ENCODE measurements at places on chromosomes 1 and 21. TPM values are rescaled to one million over a fixed set of nuclear protein-coding genes. Genes with fewer than 3 reads are reported as not detected.

Gene OR2L3
- total RNA-seq, result not detected

Gene TIE1
- total RNA-seq, result 59.4 TPM

Gene PPIAL4G
- 0.20 TPM for total RNA-seq

Gene RSPH1
- 0.84 TPM for total RNA-seq

Gene MYOC
- 0.69 TPM for total RNA-seq

Gene MYCBP
- 12.9 TPM for total RNA-seq

Gene CTSK
- 35.5 TPM for total RNA-seq

Gene SLAMF9
- total RNA-seq, result not detected

Gene CCDC185
- not detected for total RNA-seq

Gene PTPN7
- 7.3 TPM for total RNA-seq

DNA sequence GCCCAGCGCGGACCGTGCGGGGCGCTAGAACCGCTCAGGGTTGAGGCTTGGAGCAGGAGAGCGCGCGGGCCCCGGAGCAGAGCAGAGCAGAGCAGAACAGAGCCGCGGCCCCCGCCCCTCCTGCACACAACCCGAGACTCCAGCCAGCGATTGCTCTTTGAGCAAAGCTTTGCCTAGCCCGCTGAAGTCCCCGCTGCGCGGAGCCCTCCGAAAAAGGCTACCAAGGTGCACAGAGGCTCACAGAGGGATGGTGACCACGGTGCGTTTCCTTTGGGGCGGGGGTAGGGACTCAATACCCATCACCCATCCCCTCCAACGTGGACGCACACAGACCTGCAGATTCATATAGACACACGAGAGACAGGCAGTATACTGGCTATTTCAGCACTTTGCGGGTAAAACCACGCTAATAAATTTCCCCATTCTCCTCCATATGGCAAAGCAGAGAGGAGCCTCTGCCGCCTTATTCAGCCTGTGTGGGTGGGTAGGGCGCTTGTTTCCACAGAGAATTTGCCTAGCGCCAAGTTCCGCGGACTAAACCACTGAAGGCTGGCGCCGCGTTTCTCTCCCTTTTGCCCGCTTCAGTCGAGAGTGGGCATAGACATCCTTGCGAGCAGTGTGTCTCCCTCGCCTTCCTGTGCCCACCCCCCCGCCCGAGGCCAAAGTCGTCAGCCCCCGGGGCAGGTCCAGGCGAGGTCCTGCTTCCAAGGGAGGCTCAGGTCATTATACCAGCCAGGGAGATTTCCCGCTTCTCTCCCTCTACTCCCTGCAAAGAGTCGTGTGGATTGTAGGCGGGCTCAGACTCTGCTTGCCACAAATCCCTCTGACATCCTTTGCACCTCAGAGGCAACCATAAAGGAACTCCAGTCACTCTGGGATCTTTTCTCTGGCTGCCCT, 8.5 kb downstream of the HLX start:
- DNase-seq, result no peak
- no peak overlapping the region for H3K4me3 ChIP-seq
- no peak overlapping the region for H3K27ac ChIP-seq

- peaks cover 14% of the 10 kb centered on the region for H3K4me1 ChIP-seq
- DNase-seq, result no peak
- no peaks in the 10 kb centered on the region for H3K36me3 ChIP-seq
- H3K27me3 ChIP-seq, result no peaks in the 10 kb centered on the region
- no peak overlapping the region for H3K27ac ChIP-seq
Measured at GRCh38 chr1:210301615-210302000, 27.1 kb upstream of the HHAT start.

GRCh38 chr21:46429754-46430681, 28.7 kb upstream of the DIP2A start:
- H3K27ac ChIP-seq, result no peak overlapping the region
- DNase-seq, result no peak
- H3K36me3 ChIP-seq, result peaks cover 36% of the 10 kb centered on the region

DNA sequence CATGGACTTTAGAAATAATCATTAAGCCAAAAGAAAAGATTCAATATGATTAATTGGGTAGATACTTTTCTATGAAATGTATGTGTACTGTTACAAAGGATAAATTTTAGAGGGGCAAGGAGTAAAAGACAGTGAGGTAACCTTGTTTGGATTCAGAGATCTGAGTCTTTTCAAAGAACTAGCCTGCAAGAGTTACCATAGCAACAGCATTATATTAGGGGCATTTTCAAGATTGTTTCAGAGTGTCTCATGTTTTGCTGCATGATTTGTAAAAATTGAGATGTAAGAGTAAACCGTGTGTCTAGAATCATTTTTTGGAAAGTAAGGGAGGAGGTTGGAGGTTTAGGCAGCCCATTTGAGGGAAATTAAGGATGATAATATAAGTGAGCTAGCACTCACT, 70.6 kb upstream of the KIAA1614 start:
- no peak overlapping the region for H3K27ac ChIP-seq
- DNase-seq, result no peak
- H3K27me3 ChIP-seq, result no peaks in the 10 kb centered on the region
- H3K36me3 ChIP-seq, result peaks cover 4% of the 10 kb centered on the region
- H3K4me1 ChIP-seq, result no peaks in the 10 kb centered on the region
- H3K4me3 ChIP-seq, result no peak overlapping the region

- peaks cover 8% of the 10 kb centered on the region for H3K36me3 ChIP-seq
- H3K4me3 ChIP-seq, result no peak overlapping the region
- H3K4me1 ChIP-seq, result peaks cover 4% of the 10 kb centered on the region
Measured at GRCh38 chr1:15046487-15047165, 106.9 kb upstream of the TMEM51 start.

DNA sequence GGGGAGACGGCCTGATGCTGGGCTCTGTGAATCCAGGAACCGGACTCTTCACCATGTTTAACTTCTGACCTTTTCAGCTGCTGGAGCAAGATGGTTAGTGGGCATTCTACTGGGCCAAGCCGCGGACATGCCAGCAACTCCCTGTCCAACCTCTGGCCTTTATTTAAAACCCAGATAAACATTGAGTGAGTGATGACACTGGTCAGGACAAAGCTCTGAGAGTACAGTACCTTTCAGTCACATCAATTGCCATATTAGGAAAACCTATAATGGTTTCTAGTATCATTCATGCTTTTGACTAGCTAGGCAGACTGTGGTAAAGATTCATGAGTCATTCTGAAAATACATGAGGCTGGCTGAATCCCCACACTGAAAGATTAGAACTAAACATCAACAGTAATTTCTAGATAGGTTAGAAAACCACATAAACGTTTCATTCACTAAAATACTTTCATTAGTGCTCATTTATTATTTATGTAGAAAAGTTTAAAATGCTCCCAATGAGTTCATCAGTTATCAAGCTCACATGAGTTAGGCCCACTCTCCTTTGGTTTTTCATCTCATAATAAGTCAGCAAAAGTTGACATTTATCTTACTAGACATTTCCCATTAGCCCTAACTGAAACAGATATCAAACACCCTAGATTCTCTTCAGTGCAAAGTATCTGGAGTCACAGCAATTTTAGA, 7.1 kb upstream of the ACTA1 start:
- no peaks in the 10 kb centered on the region for H3K27me3 ChIP-seq
- H3K4me1 ChIP-seq, result no peaks in the 10 kb centered on the region
- no peak overlapping the region for H3K27ac ChIP-seq

GRCh38 chr1:209513226-209513625, 70.3 kb upstream of the CAMK1G start:
- H3K36me3 ChIP-seq, result no peaks in the 10 kb centered on the region
- H3K4me3 ChIP-seq, result no peak overlapping the region
- H3K4me1 ChIP-seq, result no peaks in the 10 kb centered on the region
- no peak for DNase-seq
- no peaks in the 10 kb centered on the region for H3K27me3 ChIP-seq

DNA sequence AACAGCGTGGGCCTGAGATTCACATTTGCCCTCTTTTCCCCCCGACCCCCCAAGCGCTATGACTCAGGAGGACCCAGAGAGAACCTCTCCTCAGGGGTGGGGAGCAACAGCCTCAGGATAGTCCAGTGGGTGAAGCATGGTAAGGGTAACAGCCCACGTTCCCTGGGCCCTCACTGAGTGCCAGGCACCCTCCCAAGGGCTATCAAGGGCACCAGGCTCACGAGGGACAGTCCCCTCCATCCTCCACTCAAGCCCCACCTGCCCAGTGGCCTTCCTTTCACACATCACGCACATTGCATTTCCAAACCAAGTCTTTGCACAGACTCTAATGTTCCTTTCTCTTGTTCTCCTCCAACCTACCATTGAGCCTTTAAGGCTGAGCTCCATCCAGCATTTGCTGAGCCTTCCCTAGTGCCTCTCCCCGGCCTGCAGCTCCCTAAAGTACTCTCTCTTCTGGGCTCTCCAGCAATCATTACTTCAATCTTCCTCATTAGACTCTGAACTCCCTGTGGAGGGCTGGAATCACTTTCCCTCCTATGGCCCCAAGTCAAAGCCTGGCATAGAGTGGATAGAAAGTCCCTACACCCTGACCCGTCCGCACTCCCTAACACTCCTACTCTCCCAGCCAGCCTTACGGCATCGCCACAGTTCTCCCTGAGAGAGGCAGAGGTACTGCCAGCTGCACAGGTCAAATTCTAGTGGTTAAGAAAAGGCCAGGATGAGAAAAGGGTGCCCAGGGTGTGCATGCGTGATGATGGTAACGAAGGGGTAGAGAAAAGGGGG, 1.0 kb downstream of the AKR7A2 start:
- peaks cover 26% of the 10 kb centered on the region for H3K36me3 ChIP-seq
- H3K27ac ChIP-seq, result no peak overlapping the region
- H3K27me3 ChIP-seq, result no peaks in the 10 kb centered on the region
- peak overlapping the region; percentile 97 for H3K4me3 ChIP-seq
- DNase-seq, result no peak
- H3K4me1 ChIP-seq, result peaks cover 15% of the 10 kb centered on the region

DNA sequence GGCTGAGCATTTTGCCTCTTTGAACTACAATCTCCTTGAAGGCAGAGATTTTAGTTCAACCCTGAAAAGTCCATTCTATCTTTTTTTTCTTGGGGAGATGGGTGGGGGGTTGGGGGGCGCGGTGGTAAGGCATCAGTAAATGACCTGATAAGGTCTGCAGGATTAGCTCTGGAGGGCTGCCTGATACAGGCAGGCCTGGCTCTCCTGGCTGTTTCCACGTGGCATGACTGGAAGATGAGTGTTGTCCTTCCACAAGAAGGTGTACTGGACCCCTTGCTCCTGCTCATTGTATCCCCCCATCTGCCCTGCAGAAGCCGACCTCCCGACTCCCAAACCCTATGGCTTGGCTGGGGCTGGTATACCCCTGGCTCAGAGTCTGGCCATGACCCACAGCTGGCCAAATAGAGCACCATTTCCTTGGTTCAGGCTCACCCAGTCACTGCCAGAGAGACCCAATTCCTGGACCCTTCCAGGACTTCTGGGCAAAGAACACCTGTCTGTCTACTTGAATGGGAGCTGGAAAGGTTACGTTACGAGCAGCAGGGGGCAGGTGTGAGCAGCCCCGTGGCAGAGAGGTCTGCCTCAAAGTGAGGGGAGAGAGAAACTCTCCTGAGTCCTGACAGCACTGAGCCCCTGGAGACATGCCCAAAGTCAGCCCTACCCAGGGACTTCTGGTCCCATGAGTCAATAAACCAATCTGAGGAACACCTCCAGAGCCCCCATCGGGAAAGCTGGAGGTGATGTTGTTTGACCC, 17.0 kb downstream of the DHRS3 start:
- DNase-seq, result no peak
- H3K4me3 ChIP-seq, result no peak overlapping the region
- no peaks in the 10 kb centered on the region for H3K27me3 ChIP-seq
- H3K27ac ChIP-seq, result peak overlapping the region; percentile 13
- peaks cover 87% of the 10 kb centered on the region for H3K4me1 ChIP-seq
- H3K36me3 ChIP-seq, result no peaks in the 10 kb centered on the region

- H3K36me3 ChIP-seq, result no peaks in the 10 kb centered on the region
- DNase-seq, result no peak
- no peak overlapping the region for H3K27ac ChIP-seq
- no peaks in the 10 kb centered on the region for H3K27me3 ChIP-seq
Measured at GRCh38 chr1:145696630-145696960, 10.6 kb downstream of the PDZK1 start.

DNA sequence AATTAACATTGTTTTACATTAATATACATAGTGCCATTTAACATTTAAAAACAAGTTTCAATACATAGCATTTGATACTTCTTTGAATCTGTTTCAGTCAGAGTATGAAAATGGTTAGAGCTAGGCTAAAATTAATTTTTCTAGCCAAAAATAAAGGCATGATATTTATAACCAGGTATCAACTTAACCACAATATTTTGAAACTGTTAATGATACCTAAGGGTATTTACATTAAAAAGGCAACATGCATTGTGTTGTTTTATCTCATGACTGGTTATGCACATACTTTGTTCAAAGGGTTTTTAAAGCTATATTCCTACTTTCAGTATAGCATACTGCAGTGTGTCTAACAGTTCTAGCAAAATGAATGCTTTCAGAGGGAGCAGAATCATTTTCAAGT, 130.0 kb downstream of the HS2ST1 start:
- H3K36me3 ChIP-seq, result no peaks in the 10 kb centered on the region
- DNase-seq, result no peak
- H3K4me3 ChIP-seq, result no peak overlapping the region
- no peak overlapping the region for H3K27ac ChIP-seq

DNA sequence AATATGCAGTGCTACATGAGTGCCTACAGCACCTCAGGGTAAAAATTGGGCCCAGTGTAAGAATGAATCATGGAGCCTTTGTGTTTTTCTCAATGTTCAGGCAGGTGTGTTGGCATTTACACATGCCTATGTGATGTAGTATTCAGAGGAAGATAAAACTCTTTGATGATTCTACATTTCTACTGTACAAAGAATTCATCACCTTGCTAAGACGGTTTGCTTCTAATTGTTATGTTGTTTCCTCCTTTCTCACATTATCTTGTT, 867.3 kb downstream of the TTLL7 start:
- H3K36me3 ChIP-seq, result no peaks in the 10 kb centered on the region
- no peaks in the 10 kb centered on the region for H3K4me1 ChIP-seq
- no peak for DNase-seq
- H3K4me3 ChIP-seq, result no peak overlapping the region

GRCh38 chr1:84407958-84408422, 9.7 kb downstream of the DNASE2B start:
- DNase-seq, result no peak
- no peaks in the 10 kb centered on the region for H3K36me3 ChIP-seq
- no peaks in the 10 kb centered on the region for H3K27me3 ChIP-seq
- peaks cover 9% of the 10 kb centered on the region for H3K4me1 ChIP-seq

DNA sequence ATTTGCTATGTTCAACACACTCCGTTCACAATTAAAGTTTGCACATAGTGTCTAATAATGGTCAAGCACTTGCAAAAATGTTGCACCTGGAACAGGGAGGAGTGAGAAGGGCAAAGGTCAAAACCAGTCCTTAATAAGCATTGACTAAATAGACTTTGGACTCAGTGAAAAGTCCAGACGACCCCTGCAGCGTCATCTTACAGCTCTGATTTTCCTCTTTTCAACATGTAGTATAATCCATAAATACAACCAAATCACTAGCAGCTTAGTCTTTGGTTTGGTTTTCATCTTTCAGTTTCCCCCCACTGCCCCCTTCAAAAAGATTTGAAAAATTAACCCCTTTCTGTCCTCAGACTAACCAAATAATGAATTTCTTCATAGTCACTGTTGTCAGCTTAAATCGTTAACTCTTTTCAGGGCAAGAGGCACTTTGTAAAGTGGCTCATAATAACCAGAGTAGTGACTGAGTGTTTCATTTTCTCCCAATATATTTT, 290.3 kb downstream of the PTPRC start:
- no peak for DNase-seq
- H3K36me3 ChIP-seq, result no peaks in the 10 kb centered on the region
- peaks cover 37% of the 10 kb centered on the region for H3K4me1 ChIP-seq

All from upper lobe of right lung (tissue), 1 donor.